Sciatic nerve (tissue), 2 donors: ENCODE measurements at places on chromosomes 4 and X.

- DNase-seq = no peak
These were observed 63.0 kb upstream of the SLC10A4 start for GRCh38 chr4:48420144-48420543.

DNA sequence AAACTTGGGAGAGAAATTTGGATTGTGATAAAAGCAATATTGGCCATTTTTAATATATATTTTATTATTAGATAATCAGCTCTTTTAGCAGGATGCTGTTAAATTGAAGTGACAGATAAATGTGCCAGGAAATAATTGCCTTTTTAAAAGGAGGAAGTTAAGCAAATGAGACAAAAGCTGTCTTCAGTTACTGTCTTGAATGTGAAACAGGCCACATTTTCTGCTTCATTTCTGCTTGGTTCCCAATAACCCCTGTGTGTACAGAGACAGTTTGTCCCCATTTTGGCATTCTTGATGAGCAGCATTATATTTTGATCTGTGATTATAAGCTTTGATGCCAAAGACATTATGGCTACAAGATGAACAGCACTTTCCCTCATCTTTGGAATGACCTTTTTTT is 953 bp downstream of the EPGN start:
- no peak for DNase-seq

DNA sequence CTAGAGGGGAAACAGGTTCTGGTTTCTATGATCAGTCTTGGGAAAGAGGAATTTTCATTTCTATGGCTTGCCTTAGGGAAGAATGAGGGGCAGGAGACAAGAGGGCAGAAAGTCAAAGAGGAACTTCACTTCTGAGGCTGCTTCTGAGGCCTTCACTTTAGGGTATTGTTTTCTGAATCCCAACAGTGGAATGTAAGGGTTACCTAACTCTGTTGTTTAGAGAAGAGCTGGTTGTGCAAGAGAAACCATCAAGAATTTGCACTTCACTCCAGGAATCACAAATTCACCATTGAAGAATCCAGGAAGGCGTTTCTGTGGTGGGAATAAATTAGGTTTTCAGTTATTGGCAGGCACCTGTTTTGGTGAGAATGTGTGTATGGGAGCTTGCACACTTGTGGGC is 126.7 kb upstream of the AMOT start:
- no peak for DNase-seq

DNA sequence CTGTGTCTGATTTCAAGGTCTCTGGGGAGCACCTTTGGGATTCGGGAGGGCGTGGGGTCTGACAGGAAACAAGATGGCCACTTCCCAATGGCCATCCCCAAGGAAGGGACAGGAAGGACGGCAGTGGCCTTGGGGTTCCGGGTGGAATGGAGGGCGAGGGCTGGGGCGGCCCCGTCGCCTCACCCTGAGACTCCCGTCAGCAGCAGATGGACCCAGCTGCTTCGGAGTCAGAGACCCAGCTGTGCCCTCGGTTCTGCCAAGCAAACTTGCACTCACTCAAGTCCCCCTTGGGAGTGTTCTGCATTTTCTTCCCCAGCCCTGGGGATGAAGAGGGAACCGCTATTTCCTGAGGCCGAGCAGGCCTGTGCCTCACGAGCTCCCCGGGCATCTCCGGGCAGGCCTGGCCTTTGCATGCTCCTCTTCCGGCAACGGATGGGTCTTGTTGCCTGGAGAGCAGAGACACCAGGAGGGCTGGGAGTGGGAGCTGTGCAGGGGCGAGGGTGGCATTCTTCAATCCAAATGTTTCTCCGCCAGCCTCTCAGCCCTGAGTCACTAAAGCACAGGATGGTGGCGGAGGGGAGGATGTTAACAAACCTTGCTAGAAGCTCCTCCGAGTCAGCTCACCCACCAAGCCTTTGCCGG is 6.8 kb upstream of the DUSP9 start:
- DNase-seq = peak; percentile 49

DNA sequence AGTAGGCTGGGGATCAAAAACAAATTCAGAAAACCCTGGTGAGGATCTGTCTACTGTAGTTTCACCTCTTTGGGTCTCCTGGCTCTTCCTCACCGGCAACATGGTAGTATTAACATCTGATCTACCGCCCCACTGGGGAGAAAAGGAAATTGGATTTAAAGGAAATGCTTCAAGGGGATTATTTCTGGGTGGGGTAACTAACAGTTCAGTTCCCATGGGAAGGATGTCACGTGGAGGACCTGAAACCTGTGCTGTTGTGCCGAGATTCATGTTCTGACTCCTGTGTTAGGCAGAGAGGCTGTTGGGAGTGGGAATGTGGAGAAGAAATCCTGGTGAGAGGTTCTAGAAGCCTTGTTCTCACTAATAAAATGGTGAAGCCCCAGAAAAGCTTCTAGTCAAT is 254.4 kb downstream of the BCOR start:
- no peak for DNase-seq

- DNase-seq = no peak
These were observed 197.8 kb downstream of the PDGFC start for GRCh38 chr4:156773648-156774357.

DNA sequence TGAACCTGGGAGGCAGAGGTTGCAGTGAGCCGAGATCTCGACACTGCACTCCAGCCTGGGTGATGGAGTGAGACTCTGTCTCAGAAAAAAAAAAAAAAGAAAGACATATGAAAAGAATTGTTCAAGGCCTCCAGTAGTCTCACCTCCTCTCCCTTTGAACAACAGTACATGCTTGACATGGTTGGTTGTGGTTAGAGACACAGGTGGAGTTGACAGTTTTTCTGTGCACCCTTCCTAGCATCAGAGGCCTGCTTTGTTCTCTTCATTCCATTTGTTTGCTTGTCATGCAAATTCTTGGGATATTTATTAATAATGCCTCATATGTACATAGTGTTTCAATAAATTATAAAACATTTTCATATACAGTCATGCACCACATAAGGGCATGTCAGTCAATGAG is 18.3 kb upstream of the PDCL2 start:
- DNase-seq = no peak

DNA sequence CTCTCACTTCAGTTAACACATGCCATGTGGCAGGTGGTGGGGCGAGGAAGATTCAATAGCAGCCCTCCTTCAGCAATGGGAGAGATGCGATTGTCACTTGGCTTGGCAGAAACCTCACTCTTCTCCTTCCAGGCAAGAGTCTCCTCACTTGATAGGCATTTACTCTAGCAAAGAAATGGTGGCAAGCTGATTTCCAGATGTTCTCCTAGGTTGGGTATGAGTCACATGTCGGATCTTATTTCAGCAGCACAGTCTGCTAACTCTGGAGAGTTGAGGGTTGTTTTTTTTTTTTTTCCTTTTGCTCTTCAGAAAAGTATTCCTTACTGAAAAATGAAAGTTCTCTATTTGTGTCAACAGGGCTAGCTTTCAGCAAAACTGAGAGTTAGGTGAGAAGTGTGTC is 119.5 kb upstream of the CHRDL1 start:
- DNase-seq = no peak
